Activated CD4-positive, alpha-beta T cell treated with anti-CD3 and anti-CD28 coated beads, Interleukin-2, amount 50 U/mL, for 48 hours (primary cell): ENCODE measurements at places on chromosomes 2 and 18.

DNA sequence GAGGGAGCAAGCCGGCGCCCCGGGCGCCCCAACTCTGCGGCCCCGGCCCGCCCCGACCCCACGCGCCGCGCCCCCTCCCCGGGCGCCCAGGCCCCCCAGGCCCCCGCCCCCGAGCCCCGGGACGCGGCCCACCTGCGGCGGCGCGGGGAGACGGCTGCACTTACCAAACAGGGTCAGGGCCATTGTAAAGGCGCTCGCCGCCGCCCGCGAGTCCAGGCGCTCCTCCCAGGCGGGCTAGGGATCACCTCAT is 526 bp downstream of the CHN1 start:
- peak; percentile 30 for DNase-seq

DNA sequence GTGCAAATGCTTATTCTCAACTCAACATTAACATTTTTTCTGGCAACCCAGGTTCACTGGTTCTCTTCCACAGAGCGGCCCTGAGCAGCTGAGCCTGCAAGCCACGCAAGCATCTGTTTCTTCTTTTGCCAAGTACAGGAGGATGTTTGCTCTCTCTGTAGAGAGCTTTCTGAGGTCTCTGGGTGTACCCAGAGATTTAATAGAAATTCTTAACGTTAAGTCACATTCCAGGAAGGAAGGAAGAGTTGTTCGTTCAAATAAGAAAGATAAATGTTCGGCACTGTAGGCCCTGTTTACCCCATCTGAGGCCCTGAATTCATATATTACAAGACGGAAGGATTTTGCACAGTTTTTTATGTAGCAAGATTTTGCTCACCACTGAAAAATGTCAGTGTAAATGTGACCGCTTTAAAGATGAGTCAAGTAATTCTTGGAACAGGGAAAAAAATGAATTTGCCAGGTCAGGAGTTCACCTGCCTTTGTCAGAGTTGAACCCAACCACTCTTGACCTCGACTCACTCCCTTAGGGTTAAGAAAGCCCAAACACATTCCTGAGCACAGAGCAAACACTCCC is 30.1 kb downstream of the KCTD18 start:
- no peak for DNase-seq

DNA sequence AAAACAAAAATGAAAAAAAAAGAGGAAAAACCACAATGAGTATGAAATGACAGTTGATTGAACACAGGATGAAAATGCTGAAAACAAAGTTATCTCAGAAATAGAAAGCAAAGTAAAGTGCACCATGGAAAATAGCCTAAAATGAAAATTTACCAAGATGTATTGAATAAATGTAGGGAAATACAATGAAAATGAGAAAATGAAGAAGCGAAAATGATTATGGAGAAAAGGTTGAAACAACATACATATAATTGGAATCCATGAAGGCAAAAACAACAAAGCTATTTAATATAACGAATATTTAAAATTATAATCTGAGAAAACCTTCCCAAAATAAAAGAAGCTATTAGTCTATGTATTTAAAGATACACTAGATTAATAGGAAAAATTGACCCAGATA is 147.4 kb downstream of the TMEM18 start:
- DNase-seq, result no peak

- no peak for DNase-seq
Observed at GRCh38 chr18:54794823-54795222, 33.5 kb upstream of the RAB27B start.

GRCh38 chr2:86453836-86454235 is 12.7 kb downstream of the KDM3A start:
- DNase-seq, result no peak
